Right forelimb (tissue), 1 donor: ENCODE measurements at places on chromosomes 4 and X.

- no peak for DNase-seq
Observed at GRCh38 chrX:155314260-155314659, 20.2 kb downstream of the CLIC2 start.

DNA sequence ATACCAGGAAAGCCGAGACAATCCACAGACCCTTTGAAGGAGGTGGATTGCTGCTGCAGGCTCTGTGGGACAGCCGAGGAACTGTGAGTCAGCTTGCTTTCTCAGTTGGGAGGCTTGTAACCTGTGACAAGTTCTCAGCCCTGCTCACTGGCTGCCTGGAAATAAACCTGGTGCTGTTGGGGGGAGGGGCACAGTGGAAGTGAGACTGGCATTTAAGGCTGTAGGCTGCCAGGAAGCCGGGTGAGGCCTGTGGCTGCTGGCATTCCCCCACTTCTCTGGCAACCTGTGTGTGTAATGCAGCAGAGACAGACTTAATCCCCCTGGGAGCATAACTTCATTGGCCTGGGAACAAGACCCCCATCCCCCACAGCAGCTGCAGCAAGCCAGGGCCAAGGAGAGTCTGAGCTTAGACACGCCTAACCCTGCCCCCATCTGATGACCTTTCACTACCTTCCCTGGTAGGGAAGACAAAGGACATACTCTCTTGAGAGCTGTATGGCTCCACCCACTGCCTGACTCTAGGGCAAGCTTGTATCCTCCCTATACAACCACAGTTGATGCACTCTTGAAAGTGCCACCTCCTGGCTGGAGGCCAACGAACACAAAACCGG, 64.1 kb downstream of the ALPK1 start:
- no peak for DNase-seq

DNA sequence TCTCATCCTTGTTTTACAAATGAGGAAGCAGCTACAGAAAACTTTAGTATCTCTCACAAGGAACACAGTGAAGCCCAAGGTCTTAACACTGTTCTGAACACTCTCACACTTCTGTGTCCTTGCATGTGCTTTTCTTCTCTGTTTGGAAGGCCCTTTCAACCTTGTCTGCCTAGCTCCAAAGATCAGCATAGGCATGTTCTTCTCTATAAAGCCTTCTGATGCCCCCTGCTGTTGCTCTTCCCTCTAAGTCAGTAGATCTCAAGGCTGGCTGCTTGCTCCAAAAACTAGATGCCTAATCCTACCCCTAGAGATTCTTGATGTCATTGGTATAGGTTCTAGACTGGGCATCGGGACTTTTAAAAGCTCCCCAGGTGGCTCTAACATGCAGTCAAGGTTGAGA, 5.9 kb downstream of the APOO start:
- DNase-seq, result no peak

GRCh38 chrX:133881893-133882292, 103.5 kb downstream of the GPC3 start:
- DNase-seq, result no peak

DNA sequence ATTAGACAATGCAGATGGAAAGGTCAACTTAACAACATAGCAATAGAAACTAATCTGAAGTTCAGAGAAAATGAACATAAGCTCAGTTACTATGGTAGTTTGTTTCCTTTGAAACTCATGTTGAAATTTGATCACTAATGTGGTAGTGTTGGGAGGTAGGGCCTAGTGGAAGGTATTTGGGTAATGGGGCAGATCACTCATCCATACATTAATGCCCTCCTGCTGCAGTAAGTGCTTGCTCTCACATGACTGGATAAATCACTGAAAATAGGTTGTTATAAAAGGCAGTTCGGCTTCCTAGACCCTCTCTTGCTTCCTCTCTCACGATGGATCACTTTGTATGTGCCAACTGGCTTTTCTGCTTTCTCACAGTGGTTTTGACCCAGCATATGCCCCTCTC, 567.4 kb upstream of the GALNT7 start:
- DNase-seq, result no peak

DNA sequence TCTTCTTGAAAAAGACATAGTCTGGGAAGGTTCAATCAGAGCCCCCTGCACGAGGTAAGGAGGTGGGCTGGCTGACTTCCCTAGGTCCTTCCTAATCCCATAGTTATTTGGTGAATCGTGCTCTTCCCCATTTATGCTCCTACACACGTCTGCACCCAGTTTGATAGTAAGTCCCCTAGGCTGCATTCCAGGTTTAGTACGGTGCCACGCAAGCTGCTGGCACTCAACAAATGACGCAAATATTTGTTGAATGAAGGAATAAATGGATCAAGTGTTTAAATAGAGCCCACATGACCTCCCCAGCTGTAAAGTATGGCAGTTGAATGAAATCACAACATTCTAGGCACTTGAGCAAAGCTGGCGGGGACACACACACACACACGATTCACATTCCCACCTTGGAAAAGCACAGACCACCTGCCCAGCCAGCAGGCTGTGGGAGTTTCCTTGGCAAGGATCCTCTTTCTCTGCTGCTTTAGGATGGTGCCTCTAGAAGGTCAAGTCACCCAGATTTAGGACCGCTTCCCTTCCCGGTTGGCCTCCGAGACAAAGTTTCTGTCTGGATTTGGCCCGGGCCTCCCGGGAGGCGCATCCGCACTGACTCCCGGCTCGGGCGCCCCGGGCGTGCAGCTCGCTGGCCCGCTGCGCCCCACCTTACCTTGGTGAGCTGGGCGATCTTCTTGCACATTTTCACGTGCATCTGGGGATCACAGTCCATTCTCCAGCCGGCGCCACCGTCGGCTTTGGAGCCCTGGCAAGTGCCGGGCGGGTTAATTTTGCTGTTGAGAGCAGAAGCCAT, 721 bp downstream of the FAM184B start:
- DNase-seq, result no peak

- no peak for DNase-seq
Observed at GRCh38 chr4:158782551-158783360, 13.9 kb downstream of the FNIP2 start.

- no peak for DNase-seq
Observed at GRCh38 chrX:19625612-19626011, 110.3 kb upstream of the MAP3K15 start.

DNA sequence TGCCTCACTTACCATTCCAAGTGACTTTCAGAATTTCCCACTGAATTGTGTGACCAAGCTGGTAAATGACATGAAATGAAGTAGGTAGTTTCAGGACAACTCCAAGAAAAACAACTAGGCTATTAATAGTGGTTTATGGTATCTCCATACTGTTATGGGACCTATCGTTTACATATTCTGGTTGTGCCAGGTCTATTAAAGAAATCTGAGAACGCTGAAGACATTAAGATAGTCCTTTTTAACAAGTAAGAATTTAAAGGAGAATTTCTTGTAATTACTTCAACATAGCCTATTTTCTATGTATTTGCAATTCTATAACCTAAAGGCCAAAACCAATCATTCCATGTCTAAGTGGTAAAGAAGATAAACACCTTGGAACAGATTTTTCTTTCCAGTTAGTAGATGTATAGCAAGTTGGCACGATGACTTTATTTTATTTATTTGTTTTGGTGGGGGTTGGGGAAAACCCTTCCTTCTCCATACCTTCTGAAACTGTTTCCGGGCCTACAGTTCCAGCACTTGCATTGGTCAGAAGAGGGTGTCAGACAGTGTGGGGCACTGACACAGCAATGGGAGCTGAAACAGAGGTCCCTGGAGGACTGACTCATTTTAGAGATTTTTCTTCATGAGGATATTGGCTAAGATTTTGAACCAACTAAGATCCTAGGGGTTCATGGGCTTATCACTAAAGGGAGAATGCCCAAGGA, 7.6 kb upstream of the DCLK2 start:
- DNase-seq, result no peak

DNA sequence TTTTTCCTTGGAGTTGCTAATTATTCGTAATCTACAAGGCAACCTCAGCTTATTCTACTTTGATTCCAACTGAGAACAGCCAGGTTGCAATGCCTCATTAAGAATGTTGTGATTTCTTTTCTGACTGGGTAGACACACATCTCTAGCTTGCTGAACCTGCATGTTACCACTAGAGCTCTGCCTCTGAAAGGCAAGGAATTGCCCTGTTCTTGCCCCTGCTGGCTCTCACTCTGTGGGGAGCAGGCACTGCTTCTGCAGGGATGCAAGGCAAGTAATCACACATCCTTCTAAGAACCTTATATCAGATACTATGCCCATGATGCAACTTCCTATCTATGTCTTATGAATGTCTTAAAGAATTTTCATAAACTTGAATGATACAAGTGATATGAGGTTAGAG, 503.2 kb downstream of the PACRGL start:
- no peak for DNase-seq
